Fibroblast of lung (primary cell): ENCODE measurements at places on chromosomes 2 and 18. TPM values are rescaled to one million over a fixed set of nuclear protein-coding genes. Genes with fewer than 3 reads are reported as not detected.

- DNase-seq: no peak
Observed at GRCh38 chr2:168076731-168077130, 170.7 kb downstream of the STK39 start.

DNA sequence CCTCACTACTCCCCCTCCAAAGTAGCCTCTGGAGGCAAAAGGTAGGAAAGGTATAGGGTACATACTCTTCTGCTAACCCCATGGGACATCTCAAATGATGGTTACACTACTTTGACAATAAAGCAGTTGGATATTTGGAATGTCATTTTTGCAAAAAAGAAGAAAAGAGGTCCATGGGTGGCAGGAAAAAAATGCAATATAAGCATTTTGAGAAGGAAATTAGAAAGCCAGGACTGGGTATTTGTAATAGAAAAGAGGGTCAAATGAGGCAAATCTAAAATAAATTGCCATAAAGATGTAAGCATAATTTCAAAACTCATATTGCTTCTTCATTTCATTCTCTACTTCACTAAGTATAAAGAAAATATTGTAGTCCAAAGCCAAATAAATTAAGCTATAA lies 280.2 kb downstream of the NOL4 start:
- DNase-seq: no peak

GRCh38 chr18:58754544-58755068 lies 83.3 kb downstream of the MALT1 start:
- peak; percentile 33 for DNase-seq

GRCh38 chr2:172281648-172282570 lies 145.5 kb upstream of the ITGA6 start:
- DNase-seq: peak; percentile 85

DNA sequence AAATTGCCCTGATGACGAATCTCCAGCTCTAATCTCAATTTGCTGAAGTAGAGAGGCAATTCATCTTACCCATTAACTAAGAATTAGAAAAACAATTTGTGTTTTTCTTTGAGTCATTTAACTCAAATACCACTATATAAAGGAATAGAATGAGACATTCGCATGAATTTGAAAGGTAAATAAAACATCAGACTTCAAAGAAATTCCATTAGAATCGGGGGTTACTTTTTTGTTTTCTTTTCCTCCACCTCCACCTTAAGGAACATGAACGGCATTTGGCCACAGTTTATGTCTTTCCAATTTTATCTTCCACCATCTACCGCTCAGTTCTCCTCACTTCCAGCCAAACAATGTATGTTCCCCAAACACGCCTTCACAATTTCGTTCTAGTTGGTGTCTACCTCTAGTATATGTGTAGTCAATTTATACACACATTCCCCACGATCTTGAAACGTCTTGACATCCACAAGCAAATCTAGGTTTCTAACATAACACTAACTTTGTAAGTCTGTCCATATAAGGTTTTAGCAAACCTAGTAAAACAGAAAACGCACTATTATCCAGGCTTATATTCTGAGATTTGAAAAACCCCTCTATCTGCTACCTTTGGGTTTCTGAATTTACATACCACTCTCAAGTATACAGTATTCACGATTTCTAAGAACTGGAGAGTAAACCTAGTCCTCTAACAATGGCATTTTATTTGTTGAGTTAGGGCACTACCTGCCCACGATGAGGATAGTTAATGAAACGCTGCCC lies 1.2 kb upstream of the SMCHD1 start:
- DNase-seq: peak; percentile 42

DNA sequence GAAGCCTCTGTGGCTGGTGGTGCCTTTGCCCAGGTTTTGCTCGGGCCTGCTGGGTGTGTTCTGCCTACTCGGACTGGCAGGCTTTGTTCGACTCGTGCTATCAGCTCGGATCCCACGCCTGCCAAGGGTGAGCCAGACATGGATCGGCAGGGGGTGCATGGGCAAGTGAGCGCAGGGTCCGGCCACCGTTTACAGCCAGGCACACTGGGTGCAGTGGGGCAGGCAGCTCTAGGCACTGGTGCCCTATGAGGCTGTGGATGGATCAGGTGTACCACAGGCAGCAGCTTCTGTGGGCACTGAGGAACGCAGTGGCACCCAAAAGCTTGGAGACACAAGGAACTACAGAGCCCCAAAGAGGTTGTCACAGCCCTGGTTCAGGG lies 25.6 kb downstream of the MARCHF7 start:
- no peak for DNase-seq

DNA sequence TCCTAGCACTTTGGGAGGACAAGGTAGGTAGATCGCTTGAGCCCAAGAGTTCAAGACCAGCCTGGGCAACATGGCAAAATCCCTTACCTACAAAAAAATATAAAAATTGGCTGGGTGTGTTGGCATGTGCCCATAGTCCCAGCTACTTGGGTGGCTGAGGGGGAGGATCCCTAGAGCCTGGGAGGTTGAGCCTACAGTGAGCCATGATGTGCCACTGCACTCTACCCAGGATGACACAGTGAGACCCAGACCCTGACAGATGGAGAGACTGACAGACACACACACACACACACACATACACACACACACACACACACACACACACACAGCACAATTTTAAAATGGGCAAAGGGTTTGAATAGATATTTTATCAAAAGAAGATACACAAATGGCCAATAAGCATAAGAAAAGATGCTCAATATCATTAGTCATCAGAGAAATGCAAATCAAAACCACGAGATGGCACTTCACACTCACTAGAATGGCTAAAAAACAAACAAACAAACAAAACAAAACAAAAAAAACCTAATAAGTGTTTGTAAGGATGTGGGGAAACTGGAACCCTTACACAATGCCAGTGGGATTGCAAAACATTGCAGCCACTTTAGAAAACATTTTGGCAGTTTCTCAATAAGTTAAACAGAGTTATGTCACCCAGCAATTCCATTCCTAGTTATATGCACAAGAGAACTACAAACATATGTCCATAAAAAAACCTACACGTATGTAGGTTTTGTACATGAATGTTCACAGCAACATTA lies 42.3 kb downstream of the BAZ2B start:
- peak; percentile 18 for DNase-seq

DNA sequence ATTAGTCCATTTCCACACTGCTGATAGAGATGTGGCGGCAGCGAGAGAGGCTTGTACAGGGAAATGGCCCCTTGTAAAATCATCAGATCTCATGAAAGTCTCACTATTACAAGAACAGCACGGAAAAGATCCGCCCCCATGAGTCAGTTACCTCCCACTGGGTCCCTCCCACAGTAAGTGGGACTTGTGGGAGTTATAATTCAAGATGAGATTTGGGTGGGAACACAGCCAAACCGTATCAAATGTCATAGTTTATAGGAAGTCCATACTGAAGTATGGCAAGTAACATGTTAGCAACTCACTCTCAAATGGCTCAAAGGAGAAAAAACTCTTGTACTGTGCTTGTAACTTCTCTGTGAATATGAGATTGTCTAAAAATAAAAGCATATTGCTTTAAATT lies 56.1 kb downstream of the FARP2 start:
- DNase-seq: peak; percentile 94

The CXCR1 gene
- not detected in 2 replicates for total RNA-seq

The CAPN14 gene
- total RNA-seq: under 0.01 and 0.17 TPM in 2 replicates
